NCI-H2029 treated with DMSO at 0.1 percent for 48 hours (cell line): ENCODE measurements at places on chromosomes 13 and 19.

DNA sequence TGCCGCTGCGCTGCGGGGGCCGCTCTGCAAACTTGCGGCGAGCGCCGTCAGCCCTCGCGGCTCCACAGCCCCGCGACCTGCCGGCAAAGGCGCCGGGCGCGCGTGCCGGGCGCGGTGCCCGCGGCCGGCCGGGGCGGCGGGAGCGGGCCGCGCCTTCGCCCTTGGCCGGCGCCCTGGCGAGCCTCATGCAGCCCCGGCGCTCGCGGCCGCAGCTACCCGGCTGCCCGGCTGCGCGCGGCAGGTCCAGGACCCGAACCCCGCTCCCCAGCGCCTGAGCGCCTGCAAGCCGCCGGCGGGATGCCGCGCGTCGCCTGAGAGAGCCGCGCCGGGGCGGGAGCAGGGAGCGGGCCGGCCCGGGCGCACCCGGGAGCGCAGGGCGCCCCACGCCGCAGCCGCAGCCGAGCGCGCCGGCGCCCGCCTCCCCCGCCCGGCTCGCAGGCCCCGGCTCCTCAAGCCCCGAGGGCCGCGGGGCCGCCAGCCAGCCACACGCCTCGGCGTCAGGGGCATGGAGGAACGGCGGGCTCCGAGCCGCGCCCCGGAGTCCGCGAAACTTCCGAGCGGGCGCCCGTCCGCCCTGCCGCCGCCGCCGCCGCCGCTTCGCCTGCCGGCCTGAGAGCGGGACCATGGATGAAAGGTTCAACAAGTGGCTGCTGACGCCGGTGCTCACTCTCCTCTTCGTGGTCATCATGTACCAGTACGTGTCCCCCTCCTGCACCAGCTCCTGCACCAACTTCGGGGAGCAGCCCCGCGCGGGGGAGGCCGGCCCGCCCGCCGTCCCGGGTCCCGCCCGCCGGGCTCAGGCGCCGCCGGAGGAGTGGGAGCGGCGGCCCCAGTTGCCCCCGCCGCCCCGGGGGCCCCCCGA is 564 bp downstream of the HS6ST3 start:
- DNase-seq: no peak

DNA sequence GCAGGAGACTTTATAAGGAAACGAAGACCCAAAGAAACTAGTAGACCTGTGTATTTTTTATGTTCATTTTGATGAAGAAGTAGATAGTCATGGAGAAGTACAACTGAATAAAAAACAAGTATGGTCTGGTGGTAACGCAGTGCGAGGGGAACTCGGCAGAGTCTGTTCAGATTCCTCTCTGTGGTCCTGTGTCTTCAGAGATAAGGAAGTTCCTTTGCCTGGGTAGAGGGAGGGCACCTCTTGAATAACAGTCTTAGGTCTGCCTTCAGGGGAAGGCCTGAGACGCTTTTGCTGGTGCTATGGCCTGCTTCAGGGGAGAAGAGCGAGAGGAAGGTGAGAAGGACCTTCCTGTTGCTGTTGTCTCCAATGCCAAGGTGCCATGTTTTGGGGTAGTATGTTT is 25.9 kb upstream of the SLC46A3 start:
- no peak for DNase-seq

DNA sequence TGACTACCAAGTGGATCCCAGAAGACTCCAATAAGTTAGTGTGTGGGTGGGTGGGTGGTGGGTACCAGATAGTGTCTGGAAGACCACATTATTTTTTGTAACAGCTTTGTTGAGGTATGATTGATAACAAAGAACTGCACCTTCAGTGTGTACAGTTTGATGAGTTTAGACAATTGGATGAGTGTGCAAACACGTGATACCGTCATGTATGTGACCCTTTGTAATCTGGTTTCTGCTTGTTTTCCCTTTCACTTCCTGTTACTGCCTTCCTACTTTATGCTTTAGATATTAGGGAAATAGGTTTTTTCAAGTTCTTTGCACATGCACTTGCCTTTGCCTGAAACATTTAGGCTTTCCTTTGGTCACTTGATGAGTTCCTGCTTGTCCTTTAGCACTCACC is 8.5 kb downstream of the RPL21 start:
- no peak for DNase-seq

GRCh38 chr19:30807278-30807677 is 435.1 kb downstream of the ZNF536 start:
- DNase-seq: no peak

DNA sequence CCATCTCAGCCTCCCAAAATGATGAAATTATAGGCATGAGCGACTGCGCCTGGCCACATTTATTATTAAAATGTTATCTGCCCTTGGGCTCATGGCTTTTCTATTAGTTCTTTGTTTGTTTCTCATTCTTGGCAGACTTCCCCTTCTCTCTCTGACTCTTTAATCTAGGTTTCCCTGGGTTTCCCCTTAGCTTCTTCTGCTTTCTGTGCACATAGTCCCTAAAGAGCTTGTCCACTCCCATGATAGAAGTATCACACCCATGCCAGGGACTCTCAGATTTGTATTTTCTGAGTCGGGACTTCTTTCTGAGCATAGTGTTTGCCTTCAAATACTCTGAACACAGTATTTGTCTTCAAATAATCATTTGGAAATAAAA is 38.6 kb upstream of the ITM2B start:
- DNase-seq: no peak

DNA sequence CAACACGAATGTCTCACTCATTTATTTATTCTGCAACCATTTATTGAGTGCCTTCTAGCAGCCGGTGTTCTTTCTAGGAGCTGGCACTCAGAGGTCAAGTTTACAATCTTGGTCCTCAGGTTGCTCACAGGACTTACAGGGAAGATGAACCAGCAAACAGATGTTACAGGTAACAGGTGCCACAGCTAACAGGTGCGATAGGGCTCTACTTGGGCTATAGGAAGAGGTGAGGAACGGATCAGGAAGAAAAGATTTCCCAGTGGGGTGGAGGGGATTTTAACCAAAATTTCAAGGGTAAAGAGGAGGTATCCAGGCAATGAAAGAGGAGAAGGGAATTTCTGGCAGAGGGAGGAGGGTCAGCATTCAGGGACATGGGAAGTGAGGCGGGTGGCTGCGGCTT is 87.3 kb upstream of the FARP1 start:
- DNase-seq: no peak

DNA sequence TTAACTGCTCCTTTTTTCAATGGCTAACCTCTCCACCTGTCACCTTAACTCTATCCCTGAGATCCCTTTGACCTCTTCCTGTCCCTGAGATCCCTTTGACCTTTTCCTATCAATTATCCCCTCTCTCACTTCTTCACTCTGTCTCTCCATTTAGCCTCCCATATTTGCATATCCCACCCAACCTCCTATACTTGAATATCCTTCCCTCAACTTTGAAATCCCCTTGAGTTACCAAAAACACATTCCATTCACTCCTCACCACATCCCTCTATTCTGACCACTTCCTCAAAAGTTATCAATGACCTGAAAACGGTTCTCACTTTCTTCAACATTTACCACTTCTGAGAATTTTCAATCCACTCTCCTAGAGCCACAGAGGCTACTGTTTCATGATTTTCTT is 3.0 kb downstream of the MYCBP2 start:
- DNase-seq: no peak

- no peak for DNase-seq
Measured at GRCh38 chr19:48237057-48237456, 18.7 kb downstream of the CARD8 start.
